Right atrium auricular region (tissue), 2 donors: ENCODE measurements at places on chromosomes 2 and 18. TPM values are rescaled to one million over a fixed set of nuclear protein-coding genes. Genes with fewer than 3 reads are reported as not detected.

DNA sequence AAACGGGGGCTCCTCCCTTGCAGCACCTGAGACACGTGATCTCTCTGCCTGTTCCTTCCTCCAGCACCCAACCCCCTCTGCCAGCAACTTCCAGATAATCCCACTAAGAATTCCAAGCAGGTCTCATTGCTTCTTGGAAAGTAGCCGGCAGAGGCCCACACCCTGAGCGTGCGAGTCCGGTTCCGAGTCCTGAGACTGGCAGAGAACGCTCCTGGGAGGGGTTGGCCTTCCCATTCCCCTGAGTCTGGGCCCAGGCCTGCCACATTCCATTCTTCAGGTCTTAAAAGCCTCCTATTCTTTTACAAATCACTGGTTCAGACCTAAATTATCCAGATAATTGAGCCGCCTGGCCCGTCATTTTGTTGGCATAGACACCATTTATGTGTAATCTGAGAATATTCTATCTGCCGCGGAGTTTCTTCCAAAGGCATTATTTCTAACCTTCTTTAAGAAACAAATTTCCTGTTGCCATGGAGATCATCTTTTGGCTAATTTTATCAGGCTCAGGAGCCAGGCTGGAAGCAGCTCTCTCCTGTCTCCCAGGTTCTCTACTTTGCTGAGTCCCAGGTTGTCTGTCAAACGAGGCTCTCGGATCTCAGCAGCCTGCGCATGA is 165.4 kb downstream of the MYCN start:
- no peak for DNase-seq
- no peaks in the 10 kb centered on the region for H3K4me1 ChIP-seq
- H3K4me3 ChIP-seq = no peak overlapping the region
- H3K36me3 ChIP-seq = no peaks in the 10 kb centered on the region

- H3K36me3 ChIP-seq = no peaks in the 10 kb centered on the region
- no peak for DNase-seq
- no peak overlapping the region for H3K27ac ChIP-seq
- H3K4me3 ChIP-seq = no peak overlapping the region
- H3K4me1 ChIP-seq = no peaks in the 10 kb centered on the region
Observed at GRCh38 chr2:106144621-106145331, 49.3 kb downstream of the UXS1 start.

The DRC1 gene
- total RNA-seq = not detected

The GNLY gene
- total RNA-seq = not detected

GRCh38 chr2:233477548-233478433 is 88.8 kb downstream of the USP40 start:
- no peaks in the 10 kb centered on the region for H3K4me1 ChIP-seq
- peaks cover 41% of the 10 kb centered on the region for H3K36me3 ChIP-seq
- H3K27ac ChIP-seq = no peak overlapping the region
- H3K27me3 ChIP-seq = no peaks in the 10 kb centered on the region
- DNase-seq = no peak

- DNase-seq = no peak
- H3K4me1 ChIP-seq = no peaks in the 10 kb centered on the region
- no peaks in the 10 kb centered on the region for H3K27me3 ChIP-seq
- no peak overlapping the region for H3K27ac ChIP-seq
- no peaks in the 10 kb centered on the region for H3K36me3 ChIP-seq
- H3K4me3 ChIP-seq = no peak overlapping the region
Observed at GRCh38 chr2:230600285-230600684, 112.4 kb upstream of the CAB39 start.

The GKN2 gene
- total RNA-seq = not detected

GRCh38 chr2:219533930-219534661 is 9.5 kb downstream of the CHPF start:
- no peak overlapping the region for H3K4me3 ChIP-seq
- no peak overlapping the region for H3K27ac ChIP-seq

DNA sequence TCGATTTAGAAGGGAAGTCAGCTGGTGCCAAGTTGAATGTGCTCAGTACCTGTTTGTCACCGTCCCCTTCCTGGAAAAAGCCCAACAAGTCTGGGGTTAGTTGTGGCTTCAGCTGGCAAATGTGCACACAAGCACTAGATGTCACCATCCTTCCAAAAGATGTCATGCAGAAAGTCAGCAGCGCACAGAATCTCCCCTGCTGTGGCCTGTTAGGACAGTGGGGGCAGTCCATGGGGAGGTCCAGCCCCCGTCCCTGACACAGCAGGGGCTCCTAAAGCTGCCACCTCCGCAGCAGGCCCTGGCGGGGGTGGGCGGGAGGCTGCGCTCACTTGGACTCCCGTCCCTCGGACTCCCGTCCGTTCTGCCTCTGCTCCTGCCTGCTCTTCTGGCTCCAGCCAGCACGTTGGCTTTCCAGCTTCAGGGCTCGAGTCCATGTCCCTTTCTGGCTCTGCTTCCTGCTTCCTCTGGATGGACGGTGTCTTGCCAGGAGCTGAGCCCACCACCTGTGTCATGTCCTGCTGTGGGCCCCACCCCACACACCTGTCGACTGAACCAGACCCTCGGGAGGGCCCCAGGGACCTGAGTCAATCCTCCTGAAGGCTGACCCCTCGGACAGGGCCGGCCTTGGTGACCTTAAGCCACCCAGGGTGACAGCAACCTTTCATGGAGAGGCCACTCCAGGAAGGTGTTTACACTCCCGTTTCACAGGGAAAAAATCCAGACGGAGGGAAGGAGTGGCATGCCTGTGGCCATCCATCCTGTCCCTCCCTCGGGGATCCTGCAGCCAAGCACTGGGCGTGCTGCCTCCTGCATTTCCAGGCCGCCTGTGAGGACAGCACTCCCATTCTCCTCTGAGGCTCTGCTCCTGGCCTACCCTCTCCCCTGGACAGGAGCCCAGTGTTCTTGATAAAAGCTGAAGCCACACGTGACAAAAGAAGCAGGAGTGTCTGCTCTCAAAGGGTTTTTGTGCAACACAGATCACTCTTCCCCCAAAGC is 8.5 kb downstream of the RAB17 start:
- no peak overlapping the region for H3K4me3 ChIP-seq
- H3K4me1 ChIP-seq = peaks cover 19% of the 10 kb centered on the region
- H3K27me3 ChIP-seq = no peaks in the 10 kb centered on the region
- DNase-seq = peak; percentile 88

DNA sequence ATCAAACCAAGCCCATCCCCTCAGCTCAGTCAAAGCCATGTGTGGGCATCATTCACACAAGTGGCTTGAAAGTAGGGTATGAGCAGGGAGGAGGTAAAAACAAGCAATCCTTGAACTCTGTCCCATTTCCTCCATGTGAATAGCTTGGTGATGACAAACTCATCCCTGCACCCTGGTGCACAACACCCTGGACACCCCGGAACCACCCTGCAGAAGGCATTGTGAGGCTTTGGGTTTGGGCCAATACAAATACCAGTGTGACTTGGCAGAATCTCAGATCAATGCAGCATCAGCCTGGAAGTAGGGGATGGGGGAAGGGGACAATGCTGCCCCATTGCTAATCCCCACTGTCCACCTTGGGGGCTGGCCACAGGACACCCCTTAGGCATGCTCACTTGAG is 28.6 kb downstream of the TGFA start:
- DNase-seq = no peak
- no peaks in the 10 kb centered on the region for H3K36me3 ChIP-seq
- H3K4me3 ChIP-seq = no peak overlapping the region
- no peaks in the 10 kb centered on the region for H3K27me3 ChIP-seq
- H3K27ac ChIP-seq = no peak overlapping the region
- H3K4me1 ChIP-seq = no peaks in the 10 kb centered on the region
